ENCODE measurements at places on chromosomes 6 and 20. TPM values are rescaled to one million over a fixed set of nuclear protein-coding genes. Genes with fewer than 3 reads are reported as not detected.

PDYN gene
- not detected for total RNA-seq

C6orf52 gene
- total RNA-seq = 0.26 TPM

RIPPLY2 gene
- total RNA-seq = not detected

CFB gene
- 87.1 TPM for total RNA-seq
